Posterior vena cava (tissue), 2 donors: ENCODE measurements at places on chromosomes 2 and 18. TPM values are rescaled to one million over a fixed set of nuclear protein-coding genes. Genes with fewer than 3 reads are reported as not detected.
A peak's percentile ranks its signal among the peaks of the same experiment; 100 is the strongest.

Gene TYMS
- total RNA-seq = 4.0 TPM

Gene ABCG8
- total RNA-seq = not detected

Gene NCKAP5
- total RNA-seq = 2.1 TPM

Gene PPIG
- 51.0 TPM for total RNA-seq

Gene PNO1
- total RNA-seq = 12.8 TPM

Gene PROKR1
- total RNA-seq = 0.05 TPM

Gene TMEM163
- 0.19 TPM for total RNA-seq

- DNase-seq = peak; percentile 28
Measured at GRCh38 chr2:46177461-46178089, 119.6 kb upstream of the EPAS1 start.

GRCh38 chr2:174717916-174718315, 46.4 kb downstream of the CHRNA1 start:
- no peak for DNase-seq

GRCh38 chr2:121527009-121527682, 3.5 kb upstream of the RNU4ATAC start:
- no peak for DNase-seq

- no peak for DNase-seq
Measured at GRCh38 chr2:122210898-122211856, 455.7 kb downstream of the TSN start.

GRCh38 chr18:75051757-75052156, 157.2 kb downstream of the PTGR3 start:
- no peak for DNase-seq

DNA sequence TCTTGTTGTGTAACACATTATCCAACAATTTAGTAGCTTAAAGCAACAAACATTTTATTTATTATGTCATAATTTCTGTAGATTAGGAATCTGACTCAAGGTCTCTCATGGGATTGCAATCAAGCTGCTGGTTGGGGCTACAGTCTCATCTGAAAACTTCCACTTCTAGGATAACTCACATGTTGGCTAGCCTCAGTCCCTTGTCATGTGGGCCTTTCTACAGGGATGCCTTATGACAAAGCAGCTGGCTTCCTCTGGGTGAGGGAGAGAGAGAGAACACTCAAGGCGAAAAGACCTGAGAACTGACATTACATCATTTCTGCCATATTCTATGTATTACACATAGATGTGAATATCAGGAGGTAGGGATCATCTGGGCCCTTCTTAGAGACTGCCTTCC, 317.9 kb upstream of the VRK2 start:
- DNase-seq = no peak

- DNase-seq = no peak
Measured at GRCh38 chr2:111182740-111183139, 62.0 kb downstream of the BCL2L11 start.

DNA sequence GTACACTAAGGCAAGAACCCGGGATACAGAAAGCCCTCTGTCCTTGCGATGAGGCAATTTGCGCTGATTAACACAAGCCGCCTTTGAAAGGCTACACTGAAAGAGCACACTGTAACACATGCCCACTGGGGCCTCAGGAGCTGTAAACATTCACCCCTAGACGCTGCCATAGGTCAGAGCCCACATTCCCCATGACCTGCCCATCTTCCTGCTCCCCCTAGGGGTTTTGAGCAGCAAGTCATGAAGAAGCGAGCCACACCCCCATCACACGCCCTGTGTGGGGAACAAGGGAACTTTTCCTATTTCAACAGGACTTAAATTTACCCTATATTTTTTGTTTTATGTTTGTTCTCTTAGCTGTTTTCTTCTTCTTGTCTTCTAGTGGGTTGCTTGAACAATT, 47.8 kb upstream of the SLC4A10 start:
- DNase-seq = no peak

DNA sequence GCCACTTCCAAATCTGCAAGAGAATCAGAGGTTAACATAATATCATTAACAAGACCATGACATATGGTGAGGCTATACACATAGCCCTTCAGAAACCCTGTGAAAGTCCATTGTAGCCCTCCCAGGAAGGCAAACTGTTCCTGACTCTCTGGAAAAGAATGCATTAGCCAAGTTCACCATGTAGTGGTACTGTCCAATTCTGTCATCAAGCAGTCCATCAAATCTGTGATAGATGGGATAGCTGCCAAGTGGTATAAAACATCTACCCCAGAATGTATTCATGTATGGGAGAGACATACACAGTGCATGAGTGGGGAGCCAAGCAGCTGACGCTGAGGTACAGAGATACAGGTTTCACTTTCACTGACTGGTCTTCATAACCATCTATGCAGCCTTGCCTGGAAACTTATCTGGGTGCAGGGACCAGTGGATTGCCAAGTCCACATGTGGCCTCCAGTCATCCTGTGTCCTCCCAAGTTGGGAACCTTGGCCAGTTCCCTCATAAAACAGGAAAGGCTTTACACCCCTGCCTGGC, 281.1 kb downstream of the MBD2 start:
- no peak for DNase-seq
